ENCODE measurements at places on chromosomes 2 and 18.

DNA sequence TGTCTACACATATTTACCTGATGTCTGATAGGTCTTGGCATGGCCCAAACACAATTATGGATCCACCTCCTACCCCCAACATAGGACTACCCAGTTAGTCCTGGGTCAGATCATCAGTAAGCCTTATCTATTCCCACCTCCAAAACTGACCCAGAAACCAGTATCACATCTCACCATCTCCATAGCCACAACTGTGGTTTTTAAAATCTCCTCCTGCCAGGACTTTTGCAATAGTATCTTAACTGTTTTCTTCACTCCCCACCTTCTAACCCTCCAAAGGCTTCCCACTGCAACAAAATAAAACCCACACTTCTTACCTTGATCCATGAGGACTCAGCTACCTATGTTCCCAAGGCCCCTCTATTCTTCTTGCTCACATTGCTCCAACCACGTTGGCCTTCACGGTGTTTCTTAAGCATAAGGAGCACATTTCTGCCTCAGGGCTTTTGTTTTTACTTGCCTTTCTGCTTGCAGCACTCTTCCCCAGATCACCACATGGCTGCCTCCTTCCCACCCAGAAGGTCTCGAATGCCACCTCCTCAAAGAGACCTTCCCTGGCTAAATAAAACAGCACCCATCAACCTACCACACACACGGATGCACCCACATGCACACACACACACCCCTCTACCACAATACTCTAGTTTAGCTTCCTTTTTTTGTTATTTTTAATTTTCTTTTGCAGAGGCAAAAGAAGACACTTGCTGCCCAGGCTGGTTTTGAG lies 125.9 kb upstream of the SLC1A4 start:
- no peak for DNase-seq

DNA sequence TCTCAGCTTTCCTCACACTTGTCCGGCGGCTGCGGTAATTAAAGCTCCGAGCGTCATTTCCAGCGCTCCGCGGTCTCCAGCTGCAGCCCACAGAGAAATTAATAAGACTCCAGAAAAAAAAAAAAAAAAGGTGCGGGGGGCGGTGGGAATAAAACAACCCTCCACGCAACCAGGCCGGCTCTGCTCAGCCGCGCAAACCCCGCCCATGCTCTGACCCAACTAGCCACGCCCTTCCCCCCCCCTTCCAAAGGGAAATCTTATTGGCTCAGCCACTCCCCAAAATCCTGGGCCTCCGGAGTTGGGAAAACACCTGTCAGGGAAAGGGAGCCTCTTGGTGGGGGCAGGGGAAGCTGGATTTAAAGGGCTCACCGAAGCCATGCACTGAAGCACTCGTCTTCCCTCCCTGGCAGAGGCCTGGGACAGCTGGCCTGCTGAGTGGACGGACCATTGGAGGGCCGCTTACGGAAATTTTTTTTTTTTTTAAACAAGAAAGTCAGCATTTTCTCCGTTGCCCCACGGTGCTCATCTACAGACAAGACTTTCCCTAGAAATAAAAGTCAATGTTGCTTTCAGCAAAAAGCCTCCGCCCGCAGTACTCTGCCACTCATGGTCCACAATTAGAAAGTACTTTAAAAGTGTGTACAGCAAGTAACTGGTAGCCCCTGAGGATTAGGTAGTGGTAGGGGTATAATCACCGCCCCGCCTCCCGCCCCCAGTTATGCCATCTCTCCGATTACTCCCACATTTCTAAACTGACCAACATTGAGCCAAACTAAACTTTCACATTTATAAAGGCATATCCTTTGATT lies 674 bp upstream of the ERBB4 start:
- peak; percentile 39 for DNase-seq

DNA sequence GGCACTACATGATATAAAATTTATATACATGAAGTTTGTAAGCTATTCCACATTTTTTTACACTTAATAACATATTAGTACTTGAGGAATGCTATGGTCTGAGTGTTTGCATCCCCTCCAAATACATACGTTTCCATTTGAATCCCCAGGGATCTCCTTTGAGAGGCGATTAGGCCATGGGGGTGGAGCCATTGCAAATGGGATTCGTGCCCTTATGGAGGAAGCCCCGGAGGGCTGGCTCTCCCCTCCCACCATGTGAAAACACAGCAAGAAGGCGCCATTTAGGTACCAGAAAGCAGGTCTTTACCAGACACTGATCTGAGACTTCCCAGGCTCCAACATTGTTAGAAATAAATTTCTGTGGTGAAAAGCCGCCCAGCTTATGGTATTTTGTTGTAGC lies 20.8 kb upstream of the MBP start:
- DNase-seq = no peak

GRCh38 chr2:176114120-176114929 lies 2.3 kb upstream of the HOXD10 start:
- DNase-seq = peak; percentile 9

DNA sequence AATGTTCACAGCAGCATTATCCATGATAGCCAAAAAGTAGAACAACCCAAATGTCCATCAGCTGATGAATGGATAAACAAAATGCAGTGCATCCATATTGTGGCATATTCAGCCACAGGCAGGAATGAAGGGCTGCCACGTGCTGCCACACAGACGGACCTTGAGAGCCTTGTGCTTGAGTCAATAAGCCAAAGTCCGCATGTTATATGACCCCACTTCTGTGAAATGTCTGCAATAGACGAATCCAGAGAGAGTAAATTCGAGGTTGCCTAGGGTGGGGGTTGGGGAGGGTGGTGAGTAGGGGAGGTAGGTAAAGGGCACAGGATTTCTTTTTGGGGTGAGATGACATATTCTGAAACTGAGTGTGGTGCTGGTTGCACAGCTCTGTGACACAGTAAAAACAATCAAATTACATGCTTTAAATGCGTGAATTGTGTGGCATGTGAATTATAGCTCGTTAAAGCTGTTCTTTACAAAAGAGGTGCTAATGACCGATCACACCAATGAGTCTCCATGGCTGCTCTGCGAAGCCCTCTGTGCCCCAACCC lies 38.9 kb upstream of the LDLRAD4 start:
- DNase-seq = no peak

DNA sequence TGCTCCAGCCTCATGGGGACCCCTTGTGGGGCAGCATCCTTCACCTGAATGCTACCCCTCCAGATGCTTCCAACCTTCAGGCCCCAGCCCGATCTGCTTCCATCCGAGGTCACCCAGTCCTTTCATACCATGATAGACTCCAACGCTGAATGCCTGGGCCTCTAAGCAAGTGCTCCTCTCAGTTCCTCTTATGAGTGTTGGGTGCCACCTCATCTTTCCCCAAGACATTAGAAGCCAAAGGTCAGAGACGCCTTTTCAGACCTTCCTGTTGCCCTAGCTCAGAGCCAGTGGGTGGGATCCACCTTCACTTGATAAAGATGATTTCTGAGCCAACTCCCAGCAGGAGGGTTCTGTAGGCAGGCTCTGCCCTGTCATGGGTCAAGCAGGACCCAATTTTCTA lies 174.5 kb upstream of the MGAT5 start:
- DNase-seq = no peak

DNA sequence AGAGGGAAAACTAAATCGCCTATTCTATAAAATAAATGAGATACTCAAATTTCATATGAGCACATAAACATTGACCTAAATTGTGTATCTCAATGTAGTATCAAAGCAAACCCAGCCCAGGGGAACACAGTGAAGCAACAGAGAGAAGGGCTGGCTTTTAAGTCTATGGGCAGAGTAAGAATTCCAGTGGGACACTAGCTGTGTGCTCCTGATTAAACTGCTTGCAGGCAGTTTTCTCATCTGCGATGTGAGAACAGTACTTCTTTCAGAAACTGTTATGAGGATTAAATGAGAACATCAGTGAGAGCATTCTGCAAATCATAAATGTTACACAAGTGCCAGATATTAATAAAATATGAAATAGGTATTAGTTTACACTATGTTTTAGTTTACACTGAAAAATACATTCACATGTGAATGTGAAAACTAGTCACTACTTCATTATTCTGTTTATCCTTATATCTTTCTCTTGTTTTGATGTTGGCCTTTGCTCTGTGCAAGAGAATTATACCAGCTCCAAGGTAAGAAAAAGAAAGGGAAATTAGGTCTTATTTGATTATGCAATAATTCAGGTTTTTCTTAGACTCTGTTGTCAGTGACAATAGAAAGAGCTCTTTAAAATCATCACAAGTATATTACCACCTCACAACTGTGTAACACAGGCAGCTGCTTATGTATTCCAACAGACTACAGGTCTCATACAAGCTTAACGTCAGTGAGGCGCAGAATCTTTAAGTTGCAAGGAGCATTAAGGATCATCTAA lies 47.5 kb downstream of the GAREM1 start:
- DNase-seq = no peak

- no peak for DNase-seq
Measured at GRCh38 chr2:57075226-57075625, 891.4 kb downstream of the CCDC85A start.

DNA sequence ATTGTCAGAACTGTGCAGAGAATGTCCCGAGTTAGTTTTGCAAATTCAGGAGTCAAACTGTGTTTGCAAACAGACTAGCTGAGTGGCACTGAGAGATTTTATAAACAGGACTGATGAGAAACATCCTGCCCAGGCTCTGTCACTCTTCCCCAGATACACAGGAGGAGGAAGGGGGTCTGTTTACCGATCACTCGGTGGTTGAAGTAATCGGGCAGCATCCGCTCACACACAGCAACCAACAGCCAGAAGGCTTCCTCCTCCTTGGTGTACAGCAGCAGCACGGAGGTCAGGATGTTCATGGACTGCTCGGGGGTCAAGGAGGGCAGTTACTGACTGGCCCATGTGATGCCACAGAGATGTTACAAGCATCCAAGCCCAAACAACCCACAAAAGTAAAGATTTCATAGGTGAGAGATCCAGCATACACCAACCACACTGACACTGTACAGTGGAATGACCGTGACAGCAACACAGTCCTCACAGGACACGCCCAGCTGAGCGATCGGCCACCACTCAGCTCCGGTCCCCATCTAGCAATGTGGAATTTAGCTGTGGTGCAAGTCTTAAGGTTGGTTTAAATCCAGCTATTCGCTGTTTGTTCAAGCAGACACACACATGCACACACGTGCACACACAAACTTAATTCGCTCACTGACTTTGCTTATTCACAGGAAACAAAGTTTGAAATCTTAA lies 30.1 kb downstream of the RPL31 start:
- no peak for DNase-seq

GRCh38 chr18:29218091-29218490 lies 1041.2 kb upstream of the CDH2 start:
- no peak for DNase-seq

DNA sequence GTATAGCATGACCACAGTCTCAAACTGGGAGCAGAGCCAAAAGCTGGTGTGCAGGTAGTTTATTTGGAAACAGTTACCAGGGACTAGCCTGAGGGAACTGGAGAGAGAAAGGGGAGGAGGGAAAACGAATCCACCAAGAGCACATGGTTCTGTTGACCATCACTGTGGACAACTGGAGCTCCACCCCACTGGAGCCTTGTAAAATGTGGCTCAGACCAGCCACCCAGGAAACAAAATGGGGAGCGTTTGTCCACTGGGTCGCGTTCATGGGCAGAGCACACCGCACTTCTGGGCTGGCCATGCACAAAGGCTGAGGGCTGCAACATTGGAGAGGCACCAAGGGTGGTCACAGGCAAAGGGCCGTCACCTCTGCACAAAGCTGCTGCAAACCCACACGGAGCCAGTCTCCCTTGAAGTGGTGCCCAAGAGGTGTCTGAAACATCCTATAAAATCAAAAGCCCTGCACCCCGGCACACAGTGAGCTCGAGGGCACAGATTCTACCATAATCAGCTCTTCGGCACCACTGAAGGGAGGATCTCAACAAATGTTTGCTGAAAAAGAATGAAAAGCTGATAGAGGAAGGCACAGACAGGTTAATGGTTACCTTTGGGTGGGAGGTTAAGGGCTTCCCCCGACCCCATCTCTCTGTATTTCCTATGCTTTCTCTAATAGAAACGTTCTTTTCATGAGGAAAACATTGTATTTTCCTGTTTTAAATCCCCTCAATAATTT lies 192.9 kb downstream of the INHBB start:
- DNase-seq = no peak

GRCh38 chr2:190822043-190822442 lies 58.6 kb upstream of the GLS start:
- DNase-seq = no peak

GRCh38 chr2:81355436-81355835 lies 1050.9 kb upstream of the LRRTM1 start:
- DNase-seq = no peak

- DNase-seq = peak; percentile 20
Measured at GRCh38 chr2:231800493-231801091, 14.3 kb downstream of the COPS7B start.

- no peak for DNase-seq
Measured at GRCh38 chr18:5622905-5623304, 79.1 kb upstream of the EPB41L3 start.

GRCh38 chr2:112047537-112048235 lies 7.4 kb upstream of the TMEM87B start:
- no peak for DNase-seq

DNA sequence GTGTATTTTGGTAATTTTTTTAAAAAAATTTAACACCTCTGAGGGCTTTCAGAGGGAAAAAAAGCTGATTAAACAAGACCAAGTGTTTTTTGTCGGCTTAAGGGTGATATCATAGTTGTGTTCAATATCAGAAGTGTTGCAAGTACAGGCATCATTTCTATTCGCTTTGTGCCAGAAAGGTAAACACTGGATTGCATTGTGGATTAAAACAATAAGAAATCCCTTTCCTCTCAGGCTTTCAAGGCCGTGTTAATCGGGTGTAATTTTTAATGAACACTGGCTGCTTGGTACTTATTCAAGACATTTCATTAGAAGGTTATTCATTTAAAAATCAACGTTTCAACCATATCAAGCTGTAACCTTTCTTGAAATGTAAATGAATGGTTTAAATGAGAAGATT lies 18.3 kb downstream of the FIGN start:
- DNase-seq = no peak

- DNase-seq = peak; percentile 35
Measured at GRCh38 chr2:206158563-206159345, 490 bp downstream of the NDUFS1 start.

DNA sequence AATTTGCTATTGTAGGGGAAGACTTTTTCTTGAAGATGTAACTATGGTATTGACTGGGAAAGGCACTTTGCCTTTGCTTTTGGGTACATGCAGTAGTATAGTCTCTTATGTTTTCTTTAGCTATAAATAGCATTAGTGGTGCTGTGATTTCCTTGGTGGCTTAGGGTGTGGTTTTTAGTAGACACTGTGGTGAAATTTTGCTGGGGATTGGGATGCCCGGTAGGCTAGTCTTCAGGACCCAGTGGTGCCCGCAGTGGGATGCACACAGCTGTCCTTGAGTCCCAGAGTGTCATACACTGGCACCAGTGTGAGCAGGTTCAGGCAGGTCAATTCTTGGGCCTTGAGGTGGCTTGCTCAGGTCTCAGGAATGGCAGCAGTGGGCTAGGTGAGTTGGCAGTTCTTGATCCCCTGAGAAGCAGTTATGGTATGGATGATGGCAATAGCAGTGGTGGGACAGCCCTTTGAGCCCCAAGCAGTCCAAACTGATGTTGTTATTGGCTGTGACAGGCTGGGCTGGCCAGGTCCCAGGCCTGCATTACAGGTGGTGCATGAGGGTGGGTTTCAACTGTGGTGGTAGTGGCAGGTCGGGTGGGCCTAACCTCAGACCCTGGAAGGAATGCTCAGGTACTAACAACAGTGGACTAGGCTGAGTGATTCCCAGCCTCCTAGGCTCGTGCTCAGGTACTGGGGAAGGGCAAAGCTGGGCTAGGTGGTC lies 124.3 kb downstream of the XRCC5 start:
- DNase-seq = peak; percentile 53

GRCh38 chr18:79043288-79043687 lies 25.9 kb upstream of the ATP9B start:
- DNase-seq = no peak
